ENCODE measurements at places on chromosomes 6 and 20. TPM values are rescaled to one million over a fixed set of nuclear protein-coding genes. Genes with fewer than 3 reads are reported as not detected.

NHSL1 gene
- 12.7 TPM for total RNA-seq

RIPPLY2 gene
- not detected for total RNA-seq

EDN1 gene
- total RNA-seq, result not detected

SIRPB2 gene
- not detected for total RNA-seq

HLA-A gene
- total RNA-seq, result 393 TPM

DHX35 gene
- 13.0 TPM for total RNA-seq

IL20RA gene
- total RNA-seq, result not detected

SLC22A2 gene
- not detected for total RNA-seq

KCNK15 gene
- total RNA-seq, result not detected

HLA-DRB5 gene
- 6.1 TPM for total RNA-seq

TFAP2D gene
- not detected for total RNA-seq

DOK5 gene
- total RNA-seq, result not detected

TMC2 gene
- total RNA-seq, result not detected

TEAD3 gene
- total RNA-seq, result not detected

TINAG gene
- total RNA-seq, result not detected

SGK2 gene
- 0.48 TPM for total RNA-seq

LY6G6C gene
- not detected for total RNA-seq

FOXQ1 gene
- not detected for total RNA-seq

MCHR2 gene
- not detected for total RNA-seq

PHACTR1 gene
- 15.4 TPM for total RNA-seq

TRIM10 gene
- total RNA-seq, result not detected

XKR7 gene
- total RNA-seq, result 0.06 TPM

HSPA1A gene
- total RNA-seq, result 2.2 TPM

ULBP2 gene
- total RNA-seq, result 2.6 TPM

RRAGD gene
- 17.6 TPM for total RNA-seq

CDKAL1 gene
- 21.1 TPM for total RNA-seq

HCRTR2 gene
- total RNA-seq, result not detected

LY86 gene
- 62.8 TPM for total RNA-seq

WDR27 gene
- 107 TPM for total RNA-seq

KCNQ5 gene
- 25.8 TPM for total RNA-seq

CTCFL gene
- total RNA-seq, result not detected

TNF gene
- total RNA-seq, result 2.5 TPM

CYP24A1 gene
- not detected for total RNA-seq

GRM1 gene
- total RNA-seq, result not detected

VWA7 gene
- 3.7 TPM for total RNA-seq

SALL4 gene
- not detected for total RNA-seq

OLIG3 gene
- total RNA-seq, result not detected

EEF1A2 gene
- 0.92 TPM for total RNA-seq

MRPL14 gene
- 51.3 TPM for total RNA-seq

LY6G6D gene
- not detected for total RNA-seq

SMPD2 gene
- 14.3 TPM for total RNA-seq

GCM1 gene
- total RNA-seq, result not detected

NKAPL gene
- not detected for total RNA-seq

TRIM40 gene
- not detected for total RNA-seq

EYS gene
- not detected for total RNA-seq
